Amniotic stem cell (primary cell): ENCODE measurements at places on chromosomes 5 and 9.

DNA sequence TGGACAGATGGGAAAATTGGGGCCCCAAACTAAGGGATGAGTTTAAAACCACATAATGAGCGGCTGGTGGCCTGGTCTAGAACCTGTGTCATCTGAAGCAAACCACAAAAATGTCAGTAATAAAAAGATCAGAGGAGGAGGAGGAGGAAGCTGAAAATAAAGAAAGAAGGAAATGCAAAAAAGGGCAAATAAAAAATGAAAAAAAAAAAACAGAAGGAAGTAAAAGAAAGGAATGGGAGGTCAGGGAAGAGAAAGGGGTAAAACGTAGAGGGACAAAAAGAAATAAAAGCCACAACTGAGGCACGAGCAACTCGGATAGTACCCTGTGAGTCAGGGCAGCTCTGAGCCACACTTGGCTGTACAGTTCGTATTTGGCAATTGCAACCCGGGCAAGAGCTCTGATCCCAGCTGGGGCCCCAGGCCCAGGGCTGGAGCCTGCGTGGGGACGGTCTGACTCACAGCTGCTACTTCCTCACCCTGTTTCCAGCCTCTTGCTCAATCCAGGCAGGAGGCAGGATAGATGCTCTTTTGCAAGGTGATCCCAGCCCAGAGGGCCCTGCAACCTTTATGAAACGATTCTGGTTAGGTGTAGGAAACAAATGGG is 137.9 kb upstream of the TRIM32 start:
- peak; percentile 93 for DNase-seq

GRCh38 chr5:124901081-124901480 is 154.6 kb upstream of the ZNF608 start:
- DNase-seq: no peak

GRCh38 chr5:11310158-11310557 is 549.1 kb upstream of the DAP start:
- DNase-seq: no peak

- DNase-seq: no peak
These were observed 122.8 kb downstream of the ARHGEF28 start for GRCh38 chr5:73748510-73749400.

- no peak for DNase-seq
These were observed 576.5 kb downstream of the CSNK1G3 start for GRCh38 chr5:124088289-124089032.

GRCh38 chr5:94788527-94788926 is 170.1 kb downstream of the SLF1 start:
- no peak for DNase-seq

- DNase-seq: no peak
These were observed 1352.6 kb upstream of the NUDT12 start for GRCh38 chr5:104915226-104915625.

- no peak for DNase-seq
These were observed 29.7 kb downstream of the DAPK1 start for GRCh38 chr9:87527211-87527916.

DNA sequence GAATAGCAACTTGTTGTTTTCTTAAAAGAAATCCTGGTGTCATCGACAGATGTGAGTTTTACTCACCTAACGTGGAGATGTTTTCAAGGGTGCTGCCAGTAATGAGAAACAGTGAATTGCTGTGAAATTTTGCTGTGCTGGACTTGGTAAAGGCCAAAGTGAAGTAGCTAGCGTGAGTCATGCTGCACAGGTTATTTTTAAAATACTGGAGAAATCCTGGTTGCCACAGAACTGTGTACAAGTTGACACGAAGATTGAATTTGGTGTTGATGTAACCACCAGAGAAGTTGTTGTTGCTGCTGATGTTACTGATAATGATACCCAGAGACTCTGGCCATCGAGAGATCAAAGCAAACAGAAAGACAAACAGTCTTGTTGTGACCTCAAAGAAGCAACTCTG is 187.9 kb upstream of the NFIL3 start:
- no peak for DNase-seq

DNA sequence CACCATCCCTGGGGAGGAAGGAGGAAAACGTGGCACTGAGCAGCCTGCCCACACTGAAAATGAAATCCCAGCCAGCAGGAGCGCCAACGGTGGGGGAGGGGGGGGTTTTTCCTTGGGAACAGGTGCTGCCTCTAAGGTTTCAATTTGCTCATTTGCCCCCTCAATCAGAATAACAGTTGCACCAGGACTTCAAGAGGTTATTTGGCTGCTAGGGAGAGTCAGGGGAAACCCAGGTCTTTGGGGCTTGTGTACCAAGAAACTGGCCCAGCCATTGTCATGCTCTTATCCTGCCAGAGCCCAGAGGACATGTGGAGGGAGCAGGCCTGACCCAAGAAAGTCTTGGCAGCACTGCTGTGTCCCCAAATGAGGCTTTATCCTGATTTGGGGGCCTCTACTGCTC is 66.5 kb downstream of the NDFIP1 start:
- no peak for DNase-seq

GRCh38 chr5:34022121-34022705 is 14.4 kb upstream of the AMACR start:
- DNase-seq: no peak

DNA sequence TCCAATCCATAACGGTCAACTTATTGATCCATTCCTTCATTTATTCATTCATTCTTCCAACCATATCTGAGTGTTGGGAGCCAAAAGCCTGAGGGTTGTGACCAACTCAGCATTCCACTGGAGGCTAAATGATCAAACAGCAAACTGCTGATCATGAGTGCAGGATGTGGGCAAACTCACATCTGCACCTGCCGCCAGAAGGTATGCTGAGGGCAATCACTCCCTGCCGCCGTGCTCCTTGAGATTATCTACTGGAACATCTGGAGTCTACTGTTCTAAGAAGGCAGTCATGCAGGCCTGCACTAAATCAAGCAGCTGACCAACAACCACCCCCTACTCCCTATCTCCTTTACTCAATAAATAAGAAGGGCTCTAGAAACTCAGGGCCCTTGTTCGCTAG is 184.0 kb downstream of the TTLL11 start:
- no peak for DNase-seq

GRCh38 chr5:136212252-136212721 is 19.3 kb upstream of the SMIM32 start:
- DNase-seq: no peak

DNA sequence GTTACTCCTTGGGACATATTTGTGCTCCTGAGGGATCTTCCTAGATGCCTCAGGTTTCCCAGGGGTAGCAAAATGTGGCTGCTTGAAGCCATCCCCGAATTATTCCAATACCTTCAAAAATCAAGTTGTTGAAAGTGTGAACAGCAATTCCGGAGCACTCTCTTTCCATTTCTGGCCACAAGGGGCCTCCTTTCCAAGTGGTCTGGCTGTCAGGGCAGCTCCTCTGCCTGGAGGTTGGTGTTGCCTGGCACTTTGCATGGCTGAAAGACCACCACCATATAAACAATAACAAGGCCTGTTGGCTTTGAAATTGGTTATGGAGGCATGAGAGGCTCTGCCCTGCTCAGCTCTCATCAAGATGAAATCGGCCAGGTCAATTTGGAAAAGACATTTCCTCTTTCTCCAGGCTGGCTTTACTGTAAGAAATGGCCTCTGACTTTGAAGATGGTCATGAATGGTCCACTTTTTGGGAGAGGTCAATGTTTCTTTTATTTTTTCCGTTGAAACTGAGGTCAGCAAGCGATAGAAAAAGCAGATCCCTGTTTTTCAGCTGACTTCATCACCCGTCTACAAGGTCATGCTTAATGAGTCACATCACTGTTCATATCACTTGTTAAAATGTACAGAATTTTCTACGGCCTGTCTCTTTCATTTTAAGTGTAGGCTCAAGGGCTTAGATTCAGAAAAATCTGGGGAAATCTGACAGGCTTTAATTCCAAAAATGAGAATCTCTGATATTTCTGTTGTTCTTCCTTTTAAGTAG is 481.1 kb upstream of the ZNF608 start:
- DNase-seq: no peak

DNA sequence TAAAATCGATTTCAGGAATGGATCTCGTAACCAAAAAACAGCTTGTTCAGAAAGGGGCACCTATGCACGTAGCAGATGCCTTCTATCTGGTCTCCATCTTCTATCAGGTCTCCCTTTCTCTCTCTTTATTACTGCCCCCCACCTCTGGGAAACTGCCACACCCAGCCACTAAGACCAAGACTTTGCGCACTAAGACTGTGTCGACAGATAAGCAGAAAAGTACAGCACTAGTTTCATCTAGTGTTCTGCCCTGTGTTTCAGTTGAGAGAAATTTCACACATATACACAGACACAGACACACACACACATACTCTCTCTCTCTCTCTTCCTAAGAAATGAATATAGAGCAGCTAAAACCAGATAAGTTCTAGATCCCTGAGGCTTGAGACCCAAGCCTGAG is 210.1 kb upstream of the MAP3K1 start:
- no peak for DNase-seq

- DNase-seq: peak; percentile 59
These were observed 47.6 kb upstream of the EXOC3 start for GRCh38 chr5:395156-395920.

DNA sequence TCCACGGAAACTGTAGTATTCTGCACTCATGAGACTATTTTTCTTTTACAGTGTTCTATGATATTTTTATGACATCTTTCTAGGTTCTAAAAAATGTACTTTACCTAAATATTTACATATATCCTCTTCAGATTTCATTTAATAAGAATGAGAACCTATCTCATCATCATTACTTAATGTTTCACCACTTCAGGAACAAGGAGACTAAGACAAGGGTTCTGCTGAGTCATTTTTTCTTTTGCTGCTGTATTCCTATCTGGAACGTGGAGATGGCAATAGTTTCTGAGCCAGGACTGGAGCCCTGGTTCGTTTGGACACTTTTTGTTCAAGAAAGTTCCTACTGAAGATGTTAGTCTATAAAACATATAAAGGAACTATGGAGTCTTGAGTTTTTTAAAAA is 258.2 kb upstream of the MAP3K1 start:
- no peak for DNase-seq

DNA sequence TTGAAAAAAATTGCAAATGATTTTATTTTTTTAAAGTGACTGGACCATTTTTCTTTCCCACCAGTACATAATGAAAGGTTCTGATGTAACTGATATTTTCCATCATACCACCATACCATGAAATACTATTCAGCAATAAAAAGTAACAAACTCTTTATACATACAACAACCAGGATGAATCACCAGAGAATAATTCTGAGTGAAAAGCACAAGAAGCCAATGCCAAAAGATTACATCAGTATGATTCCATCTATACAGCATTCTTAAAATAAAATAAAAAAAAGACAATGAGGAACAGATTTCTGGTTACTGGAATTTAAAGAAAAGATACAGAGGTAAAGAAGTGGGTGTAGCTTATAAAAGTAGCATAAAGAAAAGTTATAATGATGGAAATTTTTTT is 423.7 kb upstream of the ST8SIA4 start:
- DNase-seq: no peak

- no peak for DNase-seq
These were observed 11.5 kb downstream of the LARP1 start for GRCh38 chr5:154766558-154767281.

DNA sequence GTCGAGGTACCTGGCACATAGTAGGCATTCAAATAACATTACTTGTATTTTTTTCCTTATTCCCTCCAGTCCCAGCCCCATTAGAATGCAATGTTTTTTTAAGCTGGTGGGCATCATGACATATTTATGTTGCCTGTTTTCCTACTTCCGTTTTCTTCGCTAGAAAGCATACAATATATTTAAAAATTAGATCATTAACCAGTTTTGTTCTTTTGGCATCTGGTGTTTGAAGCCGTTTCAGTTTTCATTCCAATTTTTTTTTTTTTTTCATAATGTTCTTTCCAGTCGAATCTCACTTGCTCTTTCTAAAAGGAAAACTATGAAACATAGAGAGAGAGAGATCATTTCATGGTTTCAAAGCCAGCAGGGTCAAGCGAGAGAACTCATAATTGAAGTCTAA is 228.3 kb upstream of the C9orf72 start:
- no peak for DNase-seq

DNA sequence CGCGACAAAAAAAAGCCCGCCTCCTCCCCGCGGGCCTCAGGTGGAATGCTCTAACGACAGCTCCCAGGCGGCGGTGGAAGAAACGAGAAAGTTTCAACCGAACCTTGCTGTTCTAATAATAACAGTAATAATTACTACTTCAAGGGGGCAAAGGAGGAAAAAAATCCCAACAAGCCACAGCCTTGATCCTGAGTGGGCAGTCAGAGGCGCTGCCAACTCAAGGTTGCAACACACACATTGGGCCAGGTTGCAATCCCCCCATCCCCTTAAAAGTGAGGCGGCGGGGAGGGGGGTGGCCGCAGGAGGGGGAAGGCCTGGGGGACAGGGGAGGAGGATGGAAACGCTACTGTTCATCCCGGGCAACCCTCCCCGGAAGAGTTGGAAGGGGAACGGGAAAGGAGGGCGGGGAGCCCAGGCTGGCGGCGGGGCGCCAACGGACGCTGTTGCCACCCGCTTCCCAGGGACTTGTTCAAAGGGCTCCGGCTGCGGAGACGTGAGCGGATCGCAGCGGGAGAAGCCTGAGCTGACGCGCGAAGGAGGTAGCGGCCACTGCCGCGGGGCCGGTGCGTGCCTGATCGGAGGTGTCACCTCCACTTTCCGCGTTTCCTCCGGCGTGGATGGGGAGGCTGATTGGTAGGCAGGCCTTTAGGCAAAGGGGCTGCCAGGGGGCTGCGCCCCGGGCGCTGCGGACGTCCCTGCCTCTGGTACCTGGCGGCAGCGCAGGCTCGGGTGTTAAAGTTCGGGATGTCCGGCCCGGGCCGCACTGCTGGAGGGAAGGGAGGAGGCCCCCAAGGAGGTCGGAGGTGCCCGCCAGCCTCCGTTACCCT is 647 bp downstream of the SMARCA2 start:
- no peak for DNase-seq

DNA sequence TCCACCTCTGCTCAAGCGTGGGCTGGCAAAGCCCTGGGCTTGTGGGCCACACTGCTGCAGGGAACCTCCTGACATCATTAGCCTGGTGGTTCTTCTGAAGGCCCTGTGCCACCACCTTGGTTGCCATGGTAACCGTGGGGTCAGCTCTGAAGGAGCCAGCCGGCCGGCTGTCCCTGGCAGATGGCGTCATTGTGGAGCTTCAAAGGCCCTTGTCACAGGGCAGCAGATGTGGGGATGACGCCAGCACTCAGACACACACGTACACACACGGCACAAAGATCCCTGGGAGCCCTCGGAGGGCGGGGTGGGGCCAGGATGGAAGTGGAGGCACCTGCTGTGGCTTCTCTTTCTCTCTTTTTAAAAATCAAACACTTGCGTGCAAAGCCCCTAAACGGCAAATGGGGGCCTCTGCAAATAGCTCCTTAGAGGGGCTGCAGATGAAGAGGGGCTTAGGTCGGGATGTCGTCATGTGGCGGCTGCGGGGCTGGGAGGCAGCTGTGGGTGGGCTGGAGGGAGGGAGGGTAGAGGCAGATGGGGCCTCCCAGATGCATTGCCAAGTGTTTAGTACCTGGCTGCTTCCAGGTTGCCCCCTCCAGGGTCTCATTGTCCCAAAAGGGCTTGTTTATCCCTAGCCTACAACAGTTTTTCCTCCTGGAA is 19.5 kb upstream of the RPL26L1 start:
- no peak for DNase-seq
